ENCODE measurements at places on chromosomes 7 and 10.

DNA sequence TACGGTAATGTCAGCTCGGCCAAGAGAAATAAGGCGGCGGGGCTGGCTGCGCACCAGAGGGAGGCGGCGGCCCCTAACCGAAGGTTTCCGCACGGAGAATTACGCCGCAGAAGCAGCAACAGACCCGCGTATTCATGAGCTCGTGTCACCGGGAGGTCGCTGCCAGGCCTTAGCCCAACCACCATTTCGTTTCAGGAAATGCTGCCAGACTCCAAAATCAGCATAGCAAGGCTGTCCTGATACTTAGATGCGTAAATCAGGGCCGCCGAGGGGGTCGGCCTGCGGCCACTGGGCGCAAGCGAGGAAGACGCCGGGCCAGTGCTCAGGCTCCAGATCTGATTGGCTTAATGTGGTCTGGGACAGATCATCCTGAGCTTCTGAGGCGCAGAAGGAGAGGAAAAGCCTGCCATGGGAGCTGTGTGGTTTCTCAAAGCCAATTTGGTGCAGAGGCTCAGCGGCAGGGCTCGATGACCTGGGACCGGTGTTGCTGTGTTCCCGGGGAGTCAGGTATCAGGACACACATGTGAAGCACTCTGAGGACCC, 247.9 kb downstream of the BAMBI start:
- DNase-seq: no peak

- DNase-seq: no peak
Observed at GRCh38 chr7:86149024-86149665, 494.6 kb upstream of the GRM3 start.

DNA sequence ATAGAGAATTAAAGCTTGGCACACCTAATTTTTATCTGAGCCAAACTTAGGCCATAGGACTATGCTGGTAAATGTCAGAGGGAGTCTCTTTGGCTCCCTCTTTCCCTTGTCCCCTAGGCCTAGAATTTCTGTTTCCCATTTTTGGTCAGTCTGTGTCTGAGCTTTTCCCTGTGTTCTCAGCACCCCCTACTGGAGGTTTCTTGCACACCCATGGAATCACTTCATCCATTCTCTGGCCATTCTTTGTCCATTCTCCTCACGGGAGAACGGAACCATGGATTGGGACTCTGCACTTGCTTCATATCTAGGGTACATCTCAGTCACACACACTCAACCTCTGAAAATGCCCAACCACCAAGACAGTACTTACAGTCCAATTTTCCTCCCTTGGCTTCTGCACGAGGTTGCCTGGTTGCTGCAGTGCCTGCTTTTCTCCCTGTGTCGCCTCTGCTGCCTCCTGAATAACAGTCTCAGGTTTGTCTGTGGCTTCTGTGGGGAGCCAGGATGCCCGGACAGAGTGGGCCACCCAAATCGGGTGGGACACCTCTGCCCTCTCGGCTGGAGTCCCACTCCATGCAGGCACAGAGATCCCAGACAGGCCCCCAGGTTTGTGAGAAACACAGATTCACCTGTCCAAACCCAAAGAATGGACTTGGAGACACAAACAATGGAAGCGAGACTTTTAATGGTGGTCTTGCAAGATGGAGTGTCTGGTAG, 35.1 kb upstream of the DNAH11 start:
- DNase-seq: peak; percentile 51

GRCh38 chr7:101804088-101804963, 13.1 kb upstream of the CUX1 start:
- DNase-seq: no peak

- peak; percentile 45 for DNase-seq
Observed at GRCh38 chr7:2633538-2634266, 1.9 kb downstream of the TTYH3 start.

DNA sequence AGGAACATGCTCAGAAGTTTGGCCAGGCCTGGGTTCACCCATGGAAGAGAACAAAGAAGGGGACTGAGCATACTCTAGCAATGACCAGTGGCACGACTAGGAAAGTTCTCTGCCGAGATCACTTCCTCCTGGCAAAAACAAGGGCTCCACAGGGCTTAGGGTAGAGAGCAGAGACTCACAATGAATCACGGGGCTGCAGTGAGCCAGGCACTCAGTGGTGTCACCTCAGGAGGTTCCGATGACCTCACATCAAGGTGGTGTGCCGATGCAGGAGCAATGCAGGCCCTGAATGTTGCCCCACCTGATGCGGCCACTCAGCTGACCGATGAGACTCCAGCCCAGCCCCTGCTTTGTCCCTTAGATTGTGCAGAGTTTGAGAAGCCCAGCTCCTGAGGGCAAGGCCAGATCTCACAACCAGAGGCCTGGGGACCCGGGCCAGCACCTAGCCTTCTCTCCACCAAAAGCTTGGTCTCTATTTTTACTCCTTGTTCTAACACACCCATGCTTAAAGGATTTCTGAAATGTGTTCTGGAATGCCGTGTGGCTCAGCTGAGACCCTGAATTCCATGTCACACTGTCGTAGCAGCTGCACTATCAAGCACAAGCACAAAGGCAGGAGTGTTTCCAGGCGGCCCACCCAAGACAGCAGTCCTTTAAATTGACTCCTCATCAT, 60.9 kb downstream of the COBL start:
- DNase-seq: no peak

Measured in NAMALWA (cell line).